ENCODE measurements at places on chromosomes 7 and 10. TPM values are rescaled to one million over a fixed set of nuclear protein-coding genes. Genes with fewer than 3 reads are reported as not detected.

DNA sequence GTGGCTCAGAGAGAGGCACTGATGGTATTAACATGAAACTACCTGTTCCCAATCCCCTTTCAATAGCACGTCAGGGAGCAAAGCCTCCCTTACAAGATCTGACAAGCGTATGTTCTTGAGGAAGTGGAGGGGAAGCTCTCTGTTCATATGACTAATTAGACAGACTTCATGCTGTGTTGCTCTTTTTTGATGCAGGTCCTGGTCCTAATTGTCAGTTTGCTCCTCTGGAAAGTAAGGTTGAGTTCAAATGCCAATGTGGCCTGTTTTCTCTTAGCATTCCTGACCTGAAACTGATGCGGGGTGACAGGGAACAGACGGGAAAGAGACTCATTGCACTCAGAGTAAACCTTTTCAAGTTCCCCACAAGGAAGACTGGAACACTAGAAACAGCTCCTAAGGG is 27.0 kb upstream of the TBX20 start:
- DNase-seq: no peak

Gene KBTBD2
- 70.3 TPM for total RNA-seq

Gene TSPAN33
- total RNA-seq: 20.8 TPM

DNA sequence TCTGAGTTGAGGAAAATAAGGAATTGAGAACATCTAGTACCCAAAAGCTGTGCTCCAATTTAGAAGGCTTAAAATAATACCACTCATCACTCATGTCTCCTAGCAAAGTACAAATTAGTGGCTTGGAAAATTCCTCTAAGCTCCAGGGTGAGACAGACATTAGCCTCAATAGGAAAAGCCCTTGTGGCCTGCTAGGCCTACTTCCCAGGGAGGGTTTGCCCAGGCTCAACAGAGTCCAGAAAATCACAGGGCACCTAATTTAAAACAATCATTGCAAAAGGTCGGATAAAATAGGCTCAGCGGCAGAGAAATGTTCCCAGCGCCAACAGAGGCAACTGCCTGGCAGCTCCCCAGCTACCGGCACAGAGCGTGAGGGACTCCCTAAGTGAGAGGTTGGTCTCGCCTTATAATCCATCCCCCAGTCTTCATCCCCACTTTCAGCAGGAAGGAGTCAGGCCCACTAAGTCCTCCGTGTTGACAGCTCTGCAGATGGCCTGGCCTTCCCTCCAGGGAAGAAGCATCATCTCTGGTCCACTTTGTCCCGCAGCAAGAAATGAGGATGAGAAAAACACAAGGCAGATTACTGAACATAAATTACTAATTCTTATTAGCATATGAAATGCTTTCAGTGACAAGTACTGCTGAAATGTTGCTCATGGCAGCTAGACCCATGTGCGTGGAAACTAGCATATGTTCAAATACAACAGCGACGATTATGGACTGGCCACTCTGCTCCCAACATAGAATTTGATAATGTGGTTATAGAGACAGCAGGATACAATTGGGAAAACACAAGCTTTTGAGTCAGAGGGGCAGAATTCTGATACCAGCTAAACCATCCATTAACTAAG is 1177.7 kb upstream of the AUTS2 start:
- no peak for DNase-seq

Gene KIAA1217
- 36.0 TPM for total RNA-seq

DNA sequence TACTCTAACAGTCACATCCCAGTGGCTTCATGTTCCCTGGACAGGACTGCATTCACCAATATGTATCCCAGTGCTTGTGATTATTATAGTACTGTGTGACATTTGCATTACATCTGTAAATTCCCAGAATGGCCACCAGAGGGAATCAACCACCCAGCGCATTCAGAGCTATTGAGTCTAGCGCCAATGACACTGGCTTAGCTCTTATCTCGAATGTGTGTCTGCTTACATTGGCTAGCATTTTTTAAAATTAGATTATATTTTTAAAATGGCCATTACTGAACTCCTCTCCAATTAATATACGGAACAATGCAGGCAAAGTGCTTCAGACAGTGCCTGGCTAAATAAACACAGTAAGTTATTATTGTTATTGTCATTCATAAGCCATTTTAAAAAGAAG is 36.3 kb downstream of the TRIL start:
- DNase-seq: peak; percentile 82

Gene FAM180A
- total RNA-seq: 1.4 TPM

GRCh38 chr7:33503736-33504135 is 374.4 kb downstream of the BBS9 start:
- DNase-seq: peak; percentile 35

DNA sequence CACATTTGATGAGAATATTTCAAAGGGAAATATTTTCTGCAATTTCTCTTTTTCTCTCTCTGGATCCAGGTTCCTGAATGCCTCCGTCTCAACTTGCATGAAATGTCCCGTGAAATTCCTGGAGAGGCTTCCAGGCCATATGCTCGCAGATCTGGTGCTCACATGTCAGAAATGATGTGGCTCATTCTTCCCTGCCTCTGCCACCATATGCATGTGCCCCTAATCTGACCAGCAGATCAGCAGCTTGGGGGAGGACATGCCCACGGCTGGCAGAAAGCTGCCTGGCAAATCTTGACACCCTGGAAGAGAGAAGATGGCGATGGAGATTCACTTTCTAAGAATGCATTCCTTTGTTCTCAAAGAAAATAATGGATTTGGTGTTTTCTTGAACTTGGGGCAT is 490.7 kb downstream of the RPS24 start:
- DNase-seq: peak; percentile 80

- peak; percentile 8 for DNase-seq
Measured at GRCh38 chr7:48154792-48155413, 16.4 kb upstream of the ABCA13 start.

Gene CTAGE4
- 4.7 TPM for total RNA-seq

Gene SPDYE11
- total RNA-seq: not detected

DNA sequence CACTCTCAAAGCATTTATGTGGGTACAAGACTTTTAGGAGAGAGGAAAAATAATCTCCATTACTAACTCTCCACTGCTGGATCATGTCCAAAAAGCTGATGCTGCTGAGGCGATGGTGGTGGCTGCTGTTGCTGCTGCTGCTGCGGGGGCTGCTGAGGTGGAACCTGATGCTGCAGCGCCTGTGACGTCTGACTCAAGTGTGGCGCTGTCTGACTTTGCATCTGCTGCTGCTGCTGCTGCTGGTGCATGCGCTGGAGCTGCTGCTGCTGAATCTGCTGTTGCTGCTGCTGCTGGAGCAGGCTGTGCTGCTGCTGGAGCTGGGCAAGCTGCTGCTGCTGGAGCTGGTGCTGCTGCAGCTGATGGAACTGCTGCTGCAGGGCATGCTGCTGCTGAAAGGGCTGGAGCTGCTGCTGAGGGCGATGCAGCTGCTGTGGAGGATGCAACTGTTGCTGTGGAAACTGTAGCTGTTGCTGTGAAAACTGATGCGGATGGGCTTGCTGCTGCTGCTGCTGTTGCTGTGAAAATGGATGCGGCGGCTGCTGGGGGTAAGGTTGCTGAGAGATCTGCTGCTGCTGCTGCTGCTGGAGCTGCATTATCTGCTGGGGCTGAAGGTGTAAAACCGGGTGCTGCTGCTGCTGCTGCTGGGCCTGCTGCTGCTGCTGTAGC is 34.5 kb downstream of the PAXIP1 start:
- DNase-seq: peak; percentile 44

Gene PDE6C
- not detected for total RNA-seq

- no peak for DNase-seq
Measured at GRCh38 chr10:107206833-107207232, 42.3 kb upstream of the SORCS1 start.

GRCh38 chr10:129937351-129937751 is 26.7 kb downstream of the EBF3 start:
- DNase-seq: no peak

Gene GIMAP5
- total RNA-seq: 23.8 TPM

Gene GPR37
- 4.6 TPM for total RNA-seq

- no peak for DNase-seq
Measured at GRCh38 chr10:85575441-85575840, 791.2 kb downstream of the GRID1 start.

Gene CPA4
- 2.4 TPM for total RNA-seq

Gene USP6NL
- total RNA-seq: 15.4 TPM

Measured in tongue (tissue), 3 donors.